ENCODE measurements at places on chromosomes 7 and 10.
A peak's percentile ranks its signal among the peaks of the same experiment; 100 is the strongest.

DNA sequence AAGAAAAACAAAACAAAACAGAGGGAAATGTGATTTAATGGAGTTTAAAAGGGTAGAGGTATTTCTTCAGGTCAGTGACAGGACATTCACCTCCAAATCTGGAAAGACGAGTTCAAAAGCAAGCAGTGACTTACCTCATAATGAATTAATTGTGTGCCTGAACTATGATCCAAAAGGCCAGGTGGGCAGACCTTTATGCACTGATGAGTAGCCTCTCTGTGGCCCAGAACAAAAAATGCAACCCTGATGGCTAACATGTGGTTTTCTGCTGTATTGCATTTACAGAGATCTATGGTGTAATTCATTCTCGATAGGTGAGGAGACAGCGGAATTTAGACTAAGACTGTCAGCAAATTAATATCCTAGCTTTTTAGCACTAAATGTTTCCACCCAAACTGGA, 142.0 kb downstream of the HDAC9 start:
- no peak for DNase-seq

DNA sequence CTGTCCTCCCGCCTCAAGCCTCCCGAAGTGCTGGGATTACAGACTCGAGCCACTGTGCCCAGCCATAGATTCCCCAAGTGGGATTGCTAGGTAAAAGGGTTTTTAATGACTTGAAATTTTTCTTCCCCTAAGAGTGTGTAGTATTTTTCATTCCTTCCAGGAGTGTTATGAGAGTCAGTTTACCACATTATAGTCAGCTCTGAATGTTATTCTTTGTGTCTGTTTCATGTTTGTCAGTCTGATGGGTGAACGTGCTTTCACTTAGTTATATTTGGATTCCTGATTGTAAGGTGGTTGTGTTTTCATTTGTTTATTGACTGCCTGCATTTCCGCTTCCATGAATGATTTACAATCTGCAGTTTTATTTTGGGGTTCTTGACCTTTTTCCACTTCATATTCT, 6.3 kb downstream of the ZNF212 start:
- no peak for DNase-seq

DNA sequence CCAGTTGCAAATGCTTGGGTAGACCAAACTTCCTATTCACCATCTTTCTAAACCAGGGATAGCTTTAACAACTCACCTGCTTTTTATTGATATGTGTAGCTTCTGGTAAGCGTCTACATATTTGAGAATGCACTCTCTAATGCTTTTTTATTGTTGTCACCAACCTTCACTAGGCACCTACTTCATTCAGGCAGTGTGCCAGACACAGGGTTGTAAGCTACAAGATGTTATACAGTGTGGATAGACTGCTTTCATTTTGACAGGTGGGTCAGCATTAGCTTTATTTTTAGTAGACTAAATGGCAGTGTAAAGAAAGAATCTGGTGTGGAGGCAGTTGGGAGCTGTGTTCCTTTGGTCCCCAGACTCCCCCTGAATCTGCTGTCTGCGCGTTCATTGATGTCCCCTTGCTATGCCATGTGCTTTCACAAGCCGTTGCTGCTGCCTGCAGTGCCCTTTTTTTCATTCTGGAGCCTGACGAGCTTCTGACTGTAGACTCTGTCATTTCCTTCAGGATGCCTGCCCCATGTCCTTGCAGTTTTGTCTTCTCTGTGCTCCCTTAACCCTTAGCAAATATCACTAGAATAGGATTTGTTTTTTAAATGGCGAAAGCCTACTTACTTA, 32.1 kb downstream of the NRF1 start:
- no peak for DNase-seq

- no peak for DNase-seq
Observed at GRCh38 chr7:44538093-44538797, 2.9 kb downstream of the NPC1L1 start.

GRCh38 chr10:129524936-129525335, 57.9 kb downstream of the MGMT start:
- no peak for DNase-seq

DNA sequence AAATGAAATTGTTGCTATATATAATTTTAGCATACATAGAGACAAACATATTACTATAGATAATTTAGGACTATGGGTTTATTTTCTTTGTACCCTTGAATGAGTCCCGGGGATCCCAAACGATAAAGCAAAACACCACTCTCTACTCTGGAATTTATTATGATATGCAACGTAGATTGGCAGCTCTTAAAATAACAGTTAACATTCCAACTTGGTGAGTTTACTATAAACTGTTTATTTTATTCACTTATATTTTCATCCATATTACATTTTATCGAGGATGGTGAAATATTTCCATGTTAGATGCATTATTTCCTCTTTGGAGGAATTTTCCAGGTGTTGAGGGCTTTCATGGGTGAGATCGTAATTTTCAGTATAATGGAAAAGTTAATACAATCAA, 138.7 kb upstream of the DGKB start:
- DNase-seq, result no peak

DNA sequence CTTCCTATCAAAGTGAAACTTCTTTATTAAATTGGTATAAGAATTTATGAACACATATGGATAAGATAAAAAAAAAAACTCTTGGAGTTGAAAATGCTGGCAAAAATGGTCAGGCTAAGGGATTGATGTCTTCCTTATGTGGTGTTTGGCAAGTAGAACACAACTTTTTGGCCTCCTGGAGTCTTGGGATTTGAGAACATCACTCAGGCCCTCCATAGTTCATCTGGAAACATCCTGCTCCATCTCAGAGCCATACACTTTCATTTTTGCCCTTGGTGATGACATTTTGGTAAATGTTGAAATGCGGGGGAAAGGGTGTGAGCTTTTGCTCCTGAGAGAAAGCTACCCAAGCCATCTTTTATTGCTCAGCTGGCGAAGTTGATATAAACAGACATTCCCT, 27.5 kb upstream of the BTBD16 start:
- DNase-seq, result no peak

DNA sequence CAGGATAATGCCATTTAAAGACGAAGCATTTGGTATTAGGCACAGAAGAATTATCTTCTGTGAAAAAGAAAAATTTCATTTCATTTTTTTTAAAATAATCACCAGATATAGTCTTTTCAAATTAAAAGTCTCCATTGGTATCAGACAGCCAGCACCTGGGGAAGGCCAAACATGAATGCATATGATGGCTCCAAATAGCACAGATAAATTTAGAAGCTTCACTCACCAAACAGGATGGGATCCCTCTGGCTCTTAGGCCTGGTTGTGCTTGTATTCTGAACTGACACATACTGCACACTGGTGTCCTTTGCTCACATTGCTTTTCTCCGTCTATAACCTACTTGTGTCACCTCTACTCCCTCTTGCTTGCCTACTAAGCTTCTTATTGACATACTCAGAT, 169.5 kb upstream of the CHRM2 start:
- no peak for DNase-seq

GRCh38 chr7:43756368-43757072, 2.0 kb upstream of the BLVRA start:
- DNase-seq, result no peak

DNA sequence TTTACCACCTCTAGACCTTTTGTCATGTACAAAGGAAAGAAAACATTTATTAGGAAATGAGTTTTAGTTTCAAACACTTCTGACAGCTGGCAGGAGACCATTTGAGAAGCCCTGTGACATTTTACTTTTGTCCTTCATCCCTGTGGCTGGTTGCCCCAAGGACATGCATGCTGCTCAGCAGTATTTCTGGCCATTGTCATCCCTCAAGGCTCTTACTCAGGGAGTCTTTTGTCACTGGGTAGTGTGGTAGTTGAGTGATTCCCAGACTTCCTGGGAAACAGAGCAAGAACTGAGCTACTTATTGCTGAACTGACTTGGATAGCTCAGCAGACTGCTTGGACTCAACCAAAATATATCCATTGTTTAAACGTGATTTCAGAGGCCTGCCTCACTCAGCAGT, 142.8 kb downstream of the LRRC4 start:
- DNase-seq, result no peak

DNA sequence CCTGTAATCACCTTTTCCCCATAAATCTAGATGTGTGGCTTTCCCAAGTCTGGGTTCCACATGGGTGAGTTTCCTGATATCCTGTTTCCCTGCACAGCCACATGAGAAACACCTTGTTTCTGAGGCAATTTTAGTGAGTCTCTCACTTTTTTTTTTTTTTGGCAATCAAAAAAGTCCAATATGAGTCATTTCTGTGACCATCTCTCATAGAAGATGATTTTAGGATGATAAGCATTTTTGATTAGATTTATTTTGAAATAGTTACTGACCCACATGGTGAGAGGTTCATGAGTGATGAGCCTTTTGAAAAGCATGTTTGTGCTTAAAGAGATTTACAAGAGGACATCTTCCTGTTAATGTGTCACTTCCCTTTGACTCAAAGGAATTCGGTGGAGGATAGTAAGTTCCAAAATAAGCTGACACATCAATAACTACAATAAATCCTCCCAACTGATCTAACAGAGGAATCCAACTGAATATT, 464.0 kb downstream of the INHBA start:
- no peak for DNase-seq

GRCh38 chr7:137890449-137890921, 43.7 kb upstream of the DGKI start:
- no peak for DNase-seq

GRCh38 chr7:108135446-108136190, 5.5 kb upstream of the LAMB4 start:
- DNase-seq, result peak; percentile 23

DNA sequence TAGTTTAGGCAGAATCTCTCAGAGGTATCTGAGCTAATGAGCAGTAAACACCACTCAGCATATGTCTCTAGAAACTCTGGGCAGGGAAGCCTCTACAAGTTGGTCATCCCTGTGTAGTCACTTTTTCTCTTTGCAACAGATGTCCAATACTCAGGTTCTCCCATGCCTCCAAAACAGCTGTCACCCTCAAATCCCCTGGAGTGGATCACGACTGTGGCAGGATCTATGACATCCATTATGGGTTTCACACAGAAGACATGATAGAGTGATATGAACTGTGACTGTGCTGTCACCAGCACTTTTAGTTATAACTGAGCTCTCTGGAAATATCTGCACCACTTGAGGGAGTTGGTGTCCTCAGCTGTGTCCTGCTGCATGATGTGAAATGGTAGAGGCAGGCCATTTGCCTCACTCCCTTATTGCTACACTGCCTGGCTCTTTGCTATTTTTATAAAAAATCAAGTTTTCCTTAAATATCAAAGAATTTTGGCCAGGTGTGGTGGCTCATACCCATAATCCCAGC, 24.1 kb upstream of the ZNRF2 start:
- DNase-seq, result no peak

DNA sequence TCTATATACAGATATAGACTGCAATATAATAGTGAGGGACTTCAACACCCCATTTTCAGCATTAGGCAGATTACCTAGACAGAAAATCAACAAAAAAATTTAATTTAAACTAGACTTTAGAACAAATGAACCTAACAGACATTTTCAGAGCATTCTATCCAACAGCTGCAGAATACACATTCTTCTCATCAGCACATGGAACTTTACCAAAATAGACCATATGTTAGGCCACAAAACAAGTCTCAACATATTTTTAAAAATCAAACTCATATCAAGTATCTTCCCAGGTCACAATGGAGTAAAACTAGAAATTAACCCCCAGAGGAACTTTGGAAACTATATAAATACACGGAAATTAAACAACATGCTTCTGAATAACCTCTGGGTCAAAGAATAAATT, 169.6 kb downstream of the MTERF1 start:
- no peak for DNase-seq

- DNase-seq, result no peak
Observed at GRCh38 chr7:131897016-131897789, 340.8 kb upstream of the PODXL start.

- peak; percentile 48 for DNase-seq
Observed at GRCh38 chr10:84194424-84195043, at the start of gene CDHR1. Gene CDHR1 (plus strand): TSS chr10:84194537. CDS start chr10:84194761, 224 bp downstream.

GRCh38 chr7:6442114-6442513, 5.6 kb downstream of the DAGLB start:
- no peak for DNase-seq

GRCh38 chr10:43965033-43965917, 316.6 kb upstream of the ZNF32 start:
- no peak for DNase-seq

DNA sequence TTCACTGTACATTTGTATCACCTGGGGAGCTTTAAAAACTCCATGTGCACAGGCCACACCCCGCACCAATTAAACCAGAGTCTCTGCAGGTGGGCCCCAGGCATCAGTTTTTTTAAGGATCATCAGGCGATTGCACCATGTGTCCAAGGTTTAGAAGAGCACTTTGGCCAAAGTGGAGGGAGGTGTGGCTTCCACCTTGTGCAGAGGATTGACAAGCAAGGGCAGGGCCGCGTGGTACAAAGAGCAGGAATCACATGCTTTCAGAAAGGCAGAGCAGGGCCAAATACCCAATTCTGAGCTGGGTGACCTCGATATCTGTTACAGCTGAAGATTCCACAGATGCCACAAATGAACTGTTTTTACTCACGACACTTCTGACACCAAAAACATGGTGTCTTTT, 52.4 kb downstream of the NOC3L start:
- no peak for DNase-seq

GRCh38 chr10:117318909-117319308, 56.3 kb downstream of the PDZD8 start:
- no peak for DNase-seq

DNA sequence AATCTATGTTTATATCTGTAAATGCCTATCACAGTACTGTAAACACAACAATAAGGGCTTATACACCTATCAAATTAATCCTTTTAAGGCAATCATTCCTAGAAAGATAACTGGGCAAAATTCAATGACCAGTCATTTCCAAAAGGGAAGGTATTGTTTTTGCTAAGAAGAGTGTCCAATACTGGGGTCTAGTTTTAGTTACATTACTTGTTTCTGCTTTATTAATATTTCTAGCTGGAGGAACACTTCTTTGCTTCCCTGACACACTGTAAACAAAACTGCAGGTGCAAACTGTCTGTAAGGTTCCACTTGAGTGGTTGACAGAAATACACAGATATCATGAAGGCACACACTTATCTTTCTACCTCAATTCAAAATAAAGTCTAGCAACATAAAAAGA, 84.2 kb upstream of the FAM133B start:
- DNase-seq, result no peak

DNA sequence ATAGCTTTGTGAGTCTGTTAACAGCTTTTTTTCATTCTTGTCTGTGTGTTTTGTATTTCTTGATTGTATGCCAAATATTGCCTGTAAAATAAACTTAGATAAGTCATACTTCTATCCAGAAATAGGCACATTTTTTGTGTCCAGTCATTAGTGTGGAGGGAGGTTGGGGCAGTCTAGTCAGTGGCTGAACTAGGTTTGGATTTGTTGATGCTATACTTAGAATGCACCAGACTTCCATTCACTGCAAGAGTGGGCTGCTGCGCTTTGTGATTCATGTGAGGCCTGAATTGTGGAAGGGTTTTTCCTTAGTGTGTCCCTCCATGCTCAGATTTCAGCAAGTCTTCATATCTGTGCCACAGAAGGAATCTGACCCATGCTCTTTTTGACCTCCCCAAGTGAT, 50.0 kb downstream of the TRUB1 start:
- no peak for DNase-seq

GRCh38 chr10:30219971-30220751, 128.9 kb downstream of the MTPAP start:
- DNase-seq, result no peak

- DNase-seq, result no peak
Observed at GRCh38 chr7:32943252-32944030, 13.8 kb upstream of the FKBP9 start.

All from stimulated activated CD8-positive, alpha-beta memory T cell treated with anti-CD3 and anti-CD28 coated beads, Interleukin-2, amount 100 ng/mL, for 48 hours (primary cell).